ENCODE measurements at places on chromosomes 3 and 15.

- DNase-seq = no peak
These were observed 42.9 kb downstream of the ISG20 start for GRCh38 chr15:88681610-88682221.

DNA sequence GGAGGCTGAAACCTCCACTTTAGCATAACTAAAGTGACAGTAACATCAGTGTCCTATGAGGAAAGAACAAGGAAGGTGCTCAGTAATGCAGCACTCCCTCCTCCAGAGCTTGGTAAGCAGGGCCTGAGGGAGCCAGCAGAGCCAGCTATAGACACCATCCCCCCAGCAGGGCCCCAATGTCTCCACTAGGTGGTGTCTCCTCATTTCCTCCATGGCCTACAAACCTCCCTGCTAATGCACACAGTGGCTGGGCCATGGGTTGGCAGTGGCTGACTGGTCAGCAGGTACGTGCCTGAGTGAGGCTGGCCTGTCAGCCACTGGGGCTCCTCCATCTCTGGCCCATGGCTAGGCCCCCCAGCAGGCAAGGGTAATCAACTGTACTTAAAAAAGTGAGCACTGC lies 13.6 kb downstream of the MRPS25 start:
- peak; percentile 59 for DNase-seq

GRCh38 chr3:128432971-128433836 lies 33.5 kb downstream of the DNAJB8 start:
- DNase-seq = no peak

- DNase-seq = peak; percentile 26
These were observed 69.9 kb upstream of the TP63 start for GRCh38 chr3:189561256-189561655.

DNA sequence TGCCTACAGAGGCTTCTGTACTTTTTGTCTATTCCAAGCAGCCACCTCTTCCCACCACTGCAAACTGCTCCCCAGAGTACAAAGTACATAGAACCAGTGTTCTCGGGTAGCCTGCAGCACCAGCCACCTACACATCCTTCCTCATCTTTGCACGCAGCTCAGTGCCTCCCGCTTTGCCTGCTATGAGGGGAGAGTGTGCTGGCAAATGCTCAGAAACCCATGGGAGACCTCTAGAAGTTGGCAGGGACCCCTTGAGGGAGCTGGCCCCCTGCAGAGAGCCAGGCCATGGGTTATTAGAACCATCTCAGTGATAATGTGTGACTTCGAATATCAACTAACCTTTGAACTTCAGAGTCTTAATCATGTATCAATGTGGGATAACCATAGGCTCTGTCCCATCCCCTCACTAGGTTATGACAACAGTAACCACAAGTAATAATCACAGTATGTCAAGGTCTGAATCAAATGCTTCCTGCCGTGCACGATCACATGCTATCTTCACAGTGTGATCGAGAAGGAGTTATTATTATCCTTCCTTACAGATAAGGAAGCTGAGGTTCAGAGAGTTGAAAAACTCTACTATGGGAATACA lies 22.8 kb upstream of the SMAD3 start:
- DNase-seq = no peak

- peak; percentile 6 for DNase-seq
These were observed 159.1 kb downstream of the CHL1 start for GRCh38 chr3:355622-356021.

DNA sequence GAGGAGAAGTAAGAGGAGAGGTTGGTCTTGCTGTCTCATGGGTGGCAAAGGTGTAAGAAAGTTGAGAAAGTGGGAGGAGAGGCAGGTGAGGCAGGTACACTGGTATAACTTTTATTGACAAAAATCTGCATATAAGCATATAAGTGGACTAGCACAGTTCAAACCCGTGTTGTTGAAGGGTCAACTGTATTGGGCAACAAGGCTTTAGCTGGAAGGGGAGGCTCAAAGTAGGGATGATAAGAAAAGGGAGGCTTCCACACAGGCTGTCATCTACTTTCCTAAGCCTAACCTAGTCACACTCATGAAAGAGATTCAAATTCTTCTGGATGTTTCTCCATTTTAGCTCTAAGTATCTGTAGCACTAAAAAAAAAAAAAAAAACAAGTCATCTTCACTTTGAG lies 188.1 kb upstream of the SEMA6D start:
- DNase-seq = no peak

DNA sequence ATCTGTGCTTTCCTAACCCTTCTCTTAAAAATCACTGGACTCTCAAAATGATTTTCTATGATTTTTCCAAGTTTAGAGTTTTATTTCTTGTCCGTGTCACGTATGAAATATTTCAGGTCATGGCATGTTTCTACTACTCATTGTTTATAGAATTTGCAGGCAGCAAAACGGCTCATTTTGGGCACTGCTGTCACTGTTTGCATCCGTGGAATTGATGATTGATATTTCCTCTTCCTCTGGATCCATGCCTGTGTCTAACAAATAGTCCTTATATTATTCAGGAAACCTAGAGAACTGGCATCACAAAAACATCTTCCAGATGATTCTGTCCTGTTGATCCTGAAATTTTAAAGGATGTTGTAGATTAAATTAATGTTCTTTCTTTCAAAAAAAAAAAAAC lies 47.6 kb downstream of the LARS2 start:
- no peak for DNase-seq

DNA sequence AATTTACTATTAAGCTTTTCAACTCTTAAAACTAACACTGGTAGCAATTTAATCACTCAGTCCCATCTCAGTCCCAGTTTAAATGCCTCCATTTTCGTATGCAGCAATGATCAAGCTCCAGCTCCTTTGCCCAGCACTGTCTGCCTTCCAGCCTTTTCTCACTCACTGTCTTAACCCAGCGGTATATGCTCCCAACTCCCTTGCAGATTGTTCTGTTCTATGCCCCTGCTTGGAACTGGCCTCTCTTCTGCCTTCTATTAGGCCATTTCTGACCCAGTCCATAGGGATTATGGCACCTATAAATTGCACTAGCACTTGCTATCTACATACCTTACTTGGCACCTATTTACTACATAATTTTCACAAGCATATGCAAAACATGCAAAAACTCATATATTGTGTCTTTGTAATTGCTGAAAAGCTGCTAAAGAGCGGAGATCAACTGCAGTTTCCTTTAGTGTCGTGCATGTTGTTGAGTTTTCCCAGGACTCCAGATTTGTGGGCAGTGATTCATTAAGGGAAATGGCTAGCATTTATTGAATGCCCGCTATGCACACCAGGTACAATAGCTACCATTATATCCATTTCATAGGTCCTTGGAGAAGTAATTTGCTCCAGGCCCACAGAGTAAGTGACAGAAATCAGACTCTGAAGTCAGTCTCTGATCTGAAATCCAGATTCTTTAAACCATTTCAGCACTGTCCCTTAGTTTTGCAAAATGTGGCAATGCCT lies 24.4 kb downstream of the CRBN start:
- DNase-seq = no peak

DNA sequence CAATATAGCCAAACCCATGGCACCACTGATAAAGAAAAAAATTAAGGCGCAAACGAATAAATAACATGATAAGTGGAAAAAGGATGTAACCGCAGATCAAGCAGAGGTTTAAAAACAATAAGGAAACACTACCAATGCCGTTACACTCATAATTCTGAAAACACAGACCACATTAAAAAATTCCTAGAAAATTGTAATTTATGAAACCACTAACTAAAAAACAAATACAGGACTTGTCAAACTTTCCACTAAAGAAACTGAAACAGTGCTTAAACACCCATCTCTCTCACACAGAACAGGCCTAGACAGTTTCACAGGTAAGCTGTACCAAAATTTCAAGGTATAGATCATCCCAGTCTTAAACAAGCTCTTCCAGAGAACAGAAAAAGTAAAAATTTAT lies 28.4 kb downstream of the PCSK6 start:
- no peak for DNase-seq

DNA sequence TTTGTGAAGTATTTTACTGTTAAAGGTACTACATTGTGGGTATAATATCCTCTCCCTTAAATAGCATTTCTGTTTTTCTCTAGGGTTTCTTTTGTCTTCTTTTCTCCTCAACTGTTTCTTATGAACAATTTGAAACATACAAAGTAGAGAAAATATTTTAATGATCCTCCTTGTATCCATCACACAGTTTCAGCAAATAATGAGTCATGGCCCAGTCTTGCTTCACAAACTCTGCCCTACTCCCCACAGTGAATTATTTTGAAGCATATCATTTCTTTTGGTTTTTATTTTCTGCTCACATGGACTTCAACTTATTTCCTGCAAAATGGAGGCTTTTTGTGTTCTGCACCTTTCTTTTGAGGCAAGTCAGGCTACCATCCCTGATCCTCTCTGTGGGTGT lies 6.1 kb upstream of the SCAANT1 start:
- peak; percentile 52 for DNase-seq

DNA sequence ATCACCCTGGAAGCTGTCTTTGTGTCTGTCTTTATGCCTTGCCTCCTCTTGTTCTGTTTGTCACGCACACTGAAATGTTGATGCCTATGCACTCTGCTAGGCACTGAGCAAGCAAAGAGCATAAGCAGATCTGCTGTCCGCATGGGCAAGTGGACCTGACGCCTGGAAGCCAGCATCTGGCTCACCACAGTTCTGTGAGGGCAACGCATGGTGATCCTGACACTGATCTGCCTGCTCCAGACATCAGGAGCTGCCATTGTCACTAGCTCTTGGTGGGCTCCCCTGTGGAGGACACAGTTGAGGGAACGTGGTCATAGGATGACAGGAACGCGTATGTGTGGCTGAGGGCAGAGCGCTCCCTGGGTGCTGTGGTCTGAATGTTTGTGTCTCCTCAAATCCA lies 234.6 kb downstream of the ADAMTS17 start:
- DNase-seq = no peak

- DNase-seq = peak; percentile 93
These were observed 339.0 kb upstream of the PROK2 start for GRCh38 chr3:72123908-72124441.

- no peak for DNase-seq
These were observed 82.0 kb upstream of the PDZRN3 start for GRCh38 chr3:73706771-73707170.

GRCh38 chr3:117228466-117228865 lies 518.9 kb downstream of the TUSC7 start:
- DNase-seq = no peak

DNA sequence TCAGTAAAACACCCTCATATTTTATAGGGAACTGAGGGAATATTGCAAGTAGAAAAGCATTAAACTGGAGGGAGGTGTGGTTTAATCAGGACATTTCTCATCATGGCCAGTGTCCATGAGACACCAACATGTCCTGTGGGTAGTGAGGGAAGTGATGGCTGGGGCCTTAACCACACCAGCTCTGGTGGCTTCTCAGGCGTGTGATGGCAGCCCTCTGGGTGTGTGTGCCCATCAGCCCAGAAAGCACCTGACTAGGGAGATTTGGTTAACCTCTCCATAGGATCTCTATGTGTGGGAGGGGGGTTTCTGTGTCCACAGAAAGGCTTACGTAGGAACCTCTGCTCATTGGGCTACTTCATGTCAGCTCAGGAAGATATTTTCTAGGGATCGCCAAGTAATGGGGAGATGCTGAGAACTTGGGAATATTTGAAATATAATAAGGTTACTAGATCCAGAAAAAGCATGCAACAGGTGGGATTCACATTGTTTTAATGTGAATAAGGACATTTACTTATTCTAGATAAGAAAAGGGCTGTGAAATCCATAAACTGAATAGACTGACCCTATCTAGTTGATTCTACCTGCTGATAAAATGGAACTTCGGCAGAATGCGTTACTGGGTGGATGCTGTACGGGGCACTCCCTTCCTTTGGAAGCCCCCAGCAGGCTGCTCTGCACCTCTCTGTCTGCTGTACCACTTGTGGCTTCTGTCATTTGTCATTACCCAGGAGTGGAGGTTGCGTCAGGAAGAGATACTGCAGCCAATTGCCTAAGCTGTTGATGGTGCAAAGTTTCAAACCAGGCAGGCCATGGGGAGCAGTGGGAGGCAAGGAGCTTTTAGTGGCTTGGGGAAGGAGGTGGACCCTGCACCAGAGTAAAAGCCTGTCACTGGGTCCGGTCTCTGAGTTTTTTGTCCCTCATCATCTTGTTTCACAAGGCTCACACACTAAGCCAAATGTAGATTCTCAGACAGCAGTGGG lies 21.5 kb downstream of the PDHB start:
- no peak for DNase-seq
